ENCODE measurements at places on chromosomes 5 and 9.

DNA sequence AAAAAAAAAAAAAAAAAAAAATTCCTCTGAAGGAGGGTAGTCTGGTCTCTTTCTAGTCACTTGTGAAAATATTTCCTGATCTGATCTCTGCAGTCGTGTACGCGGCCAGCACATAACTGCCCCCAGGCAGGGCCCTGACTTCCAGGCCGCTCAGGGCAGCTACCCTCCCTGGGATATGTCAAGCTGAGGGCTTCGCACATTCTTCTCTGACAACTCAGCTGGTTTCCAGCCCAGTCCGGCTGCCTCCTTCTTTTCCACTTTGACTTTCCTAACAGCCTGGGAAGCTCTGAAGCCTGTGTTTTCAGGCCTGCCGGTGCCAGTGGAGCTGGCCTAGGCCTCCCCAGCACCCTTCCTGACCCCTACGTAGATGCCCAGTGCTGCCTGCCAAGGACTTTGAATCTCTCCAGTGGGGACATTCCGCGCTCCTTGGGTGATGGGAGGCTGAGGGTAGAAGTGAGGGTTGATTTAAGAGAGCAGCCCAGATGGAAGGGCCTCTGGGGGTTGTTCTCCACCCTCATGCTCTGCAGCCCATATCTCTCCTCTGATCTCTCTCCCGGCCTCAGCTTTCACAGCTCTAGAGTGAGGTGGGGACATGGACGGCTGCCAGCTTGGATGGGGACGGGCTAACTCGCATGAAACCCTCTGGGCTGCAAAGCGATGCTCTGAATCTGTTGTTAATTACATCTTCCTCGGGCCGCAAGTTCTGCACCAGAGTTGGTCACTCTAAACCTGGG lies 20.7 kb downstream of the COL5A1 start:
- DNase-seq = no peak

GRCh38 chr9:100070104-100071041 lies 28.4 kb downstream of the ERP44 start:
- DNase-seq = no peak

GRCh38 chr9:105858006-105858690 lies 163.8 kb downstream of the TMEM38B start:
- no peak for DNase-seq

- no peak for DNase-seq
These were observed 47.1 kb downstream of the SEMA5A start for GRCh38 chr5:9498541-9499497.

GRCh38 chr5:169798438-169798837 lies 161.4 kb downstream of the DOCK2 start:
- DNase-seq = no peak

GRCh38 chr5:78060421-78060820 lies 234.1 kb downstream of the AP3B1 start:
- no peak for DNase-seq
